ENCODE measurements at places on chromosomes 11 and 22.

GRCh38 chr11:129018991-129019390 lies 76.3 kb upstream of the TP53AIP1 start:
- DNase-seq, result no peak

GRCh38 chr11:76689313-76690260 lies 19.0 kb upstream of the LRRC32 start:
- no peak for DNase-seq

DNA sequence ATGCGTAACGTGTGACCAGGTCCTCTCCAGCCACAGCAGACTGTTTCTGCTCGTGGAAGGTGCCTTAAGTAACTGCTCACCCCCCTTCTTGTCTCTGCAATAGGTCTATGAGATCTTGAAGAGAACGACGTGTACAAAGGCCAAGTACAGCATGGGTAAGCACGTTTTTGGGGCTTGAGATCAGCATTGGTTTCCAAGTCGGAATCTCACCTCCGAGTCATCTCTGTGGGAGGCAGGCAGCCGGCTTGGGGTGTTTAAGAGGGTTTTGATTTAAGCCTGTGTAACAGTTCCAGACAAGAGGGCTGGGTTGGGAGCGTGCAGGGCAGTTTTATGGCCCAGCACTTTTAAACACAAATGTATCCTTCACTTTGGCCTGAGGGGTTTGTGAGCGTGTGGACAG lies 30.1 kb downstream of the ANO1 start:
- DNase-seq, result no peak

- DNase-seq, result peak; percentile 61
These were observed at the start of gene C1QTNF6 for GRCh38 chr22:37187891-37188761. TSS of gene C1QTNF6 (minus strand) at chr22:37188247. CDS start at chr22:37188213, 34 bp downstream.

DNA sequence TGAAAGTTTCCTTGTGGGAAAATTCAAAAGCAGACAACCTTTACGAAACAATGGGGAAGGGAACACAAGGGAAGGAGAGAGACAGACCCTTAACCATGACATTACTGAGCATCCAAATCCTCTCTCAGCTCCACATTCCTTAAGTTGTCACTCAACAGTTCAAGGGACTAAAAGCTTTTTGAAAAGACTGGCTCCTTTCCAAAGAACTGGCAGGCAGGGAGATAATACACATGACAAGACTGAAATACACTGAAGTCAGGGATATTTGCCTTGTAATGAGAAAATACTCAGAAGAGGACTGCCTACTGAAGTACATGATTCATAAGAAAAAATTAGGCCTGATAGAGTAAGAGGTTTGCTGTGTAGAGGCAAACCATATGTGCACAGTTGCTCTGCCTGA lies 69.1 kb downstream of the SMCO4 start:
- DNase-seq, result no peak

GRCh38 chr22:38110008-38110862 lies at the start of gene BAIAP2L2:
TSS of gene BAIAP2L2 (minus strand) at chr22:38110684. CDS start at chr22:38110525, 159 bp downstream.
- no peak for DNase-seq
